Panc1 (cell line): ENCODE measurements at places on chromosomes 13 and 19. TPM values are rescaled to one million over a fixed set of nuclear protein-coding genes. Genes with fewer than 3 reads are reported as not detected.

DNA sequence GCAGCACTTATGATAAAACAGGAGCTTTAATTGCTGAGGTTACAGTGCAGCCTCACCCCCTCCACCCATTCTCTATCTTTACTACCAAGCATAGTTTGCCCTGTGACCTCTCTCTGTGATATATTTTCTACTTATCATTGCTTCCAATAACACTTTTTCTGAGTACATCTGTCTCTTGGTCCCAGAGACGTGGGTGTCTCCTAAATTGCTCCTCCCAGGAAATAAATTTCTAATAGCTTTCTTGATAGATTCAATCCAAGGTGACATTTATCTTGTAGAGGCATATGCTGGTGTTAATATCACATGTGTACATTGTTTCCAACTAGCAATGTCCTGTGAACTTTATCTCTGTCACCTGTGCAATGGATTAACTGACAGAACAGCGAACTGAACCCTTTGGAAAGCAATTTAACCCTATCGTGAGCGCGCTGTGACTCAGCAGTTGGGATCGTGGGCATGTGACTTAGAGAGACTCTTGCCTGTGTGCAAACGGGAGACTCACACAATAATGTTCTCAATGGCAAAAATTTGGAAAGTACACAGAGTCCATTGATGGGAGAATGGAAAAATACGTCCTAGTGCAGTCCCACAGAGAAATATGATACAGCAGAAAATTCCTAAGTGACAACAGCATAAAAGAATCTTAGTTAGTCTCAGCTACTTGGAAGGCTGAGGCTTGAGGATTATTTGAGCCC is 7.0 kb upstream of the MAP2K2 start:
- DNase-seq: no peak
- peak overlapping the region; percentile 89 for H3K27ac ChIP-seq
- peak overlapping the region; percentile 28 for H3K4me3 ChIP-seq
- no peaks in the 10 kb centered on the region for H3K27me3 ChIP-seq

DNA sequence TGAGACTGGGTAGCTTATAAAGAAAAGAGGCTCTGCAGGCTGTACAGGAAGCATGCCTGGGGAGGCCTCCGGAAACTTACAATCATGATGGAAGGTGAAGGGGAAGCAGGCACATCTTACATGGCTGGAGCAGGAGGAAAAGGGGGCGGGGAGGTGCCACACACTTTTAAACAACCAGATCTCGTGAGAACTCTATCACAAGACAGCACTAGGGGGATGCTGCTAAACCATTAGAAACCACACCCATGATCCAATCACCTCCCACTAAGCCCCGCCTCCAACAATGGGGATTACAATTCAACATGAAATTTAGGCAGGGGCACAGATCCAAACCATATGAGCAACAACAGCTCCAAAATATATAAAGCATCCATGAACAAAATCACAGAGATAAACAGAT is 46.5 kb upstream of the GTF2F2 start:
- no peak overlapping the region for H3K27ac ChIP-seq
- no peaks in the 10 kb centered on the region for H3K4me1 ChIP-seq
- H3K27me3 ChIP-seq: no peaks in the 10 kb centered on the region
- DNase-seq: no peak
- H3K4me3 ChIP-seq: no peak overlapping the region
- no peaks in the 10 kb centered on the region for H3K36me3 ChIP-seq

FSD1 gene
- 12.1 TPM for total RNA-seq

CXCL17 gene
- not detected for total RNA-seq

GRCh38 chr13:23652909-23653726 is 82.9 kb downstream of the TNFRSF19 start:
- H3K4me3 ChIP-seq: no peak overlapping the region
- H3K27me3 ChIP-seq: no peaks in the 10 kb centered on the region; the same call in 1 of the 2 replicates
- no peak for DNase-seq
- H3K27ac ChIP-seq: no peak overlapping the region
- H3K36me3 ChIP-seq: no peaks in the 10 kb centered on the region

DNA sequence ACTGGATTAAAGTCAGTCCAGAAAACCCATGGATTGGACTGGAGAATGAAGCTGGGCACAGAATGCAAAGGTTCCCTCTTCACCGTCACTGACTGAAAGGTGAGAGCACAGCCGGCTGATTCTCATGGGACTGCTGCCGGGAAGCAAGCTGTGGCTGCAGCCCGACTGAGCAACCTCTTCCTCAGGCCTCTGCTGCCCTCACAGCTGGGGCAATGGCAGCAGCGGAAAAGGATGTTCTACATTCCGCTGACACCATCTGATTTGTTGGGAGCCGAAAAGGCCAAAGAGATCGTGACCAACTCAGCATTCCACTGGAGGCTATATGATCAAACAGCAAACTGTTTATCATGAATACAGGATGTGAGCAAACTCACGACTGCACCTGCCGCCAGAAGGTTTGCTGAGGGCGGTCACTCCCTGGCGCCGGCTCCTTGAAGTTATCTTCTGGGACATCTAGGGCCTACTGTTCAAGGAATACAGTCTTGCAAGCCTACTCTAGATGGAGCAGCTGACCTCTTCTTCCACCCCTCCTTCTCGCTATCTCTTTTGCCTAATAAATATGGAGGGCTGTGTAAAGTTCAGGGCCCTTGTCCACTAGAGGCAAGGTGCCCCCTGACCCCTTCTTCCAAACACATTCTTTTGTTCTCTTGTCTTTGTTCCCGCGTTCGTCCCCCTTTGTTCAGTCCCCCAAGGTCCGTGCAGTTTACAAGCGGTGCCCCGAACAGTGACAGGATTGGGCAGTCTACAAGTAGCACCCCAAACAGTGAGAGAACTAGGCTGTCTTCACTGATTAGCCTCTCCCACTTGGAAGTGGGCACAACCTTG is 19.6 kb upstream of the SIGLEC6 start:
- no peak for DNase-seq
- no peak overlapping the region for H3K27ac ChIP-seq
- no peaks in the 10 kb centered on the region for H3K36me3 ChIP-seq
- H3K27me3 ChIP-seq: 0 out of 2 replicates have a peak, but pooled peaks cover 2% of the 10 kb centered on the region
- H3K4me3 ChIP-seq: no peak overlapping the region

DNA sequence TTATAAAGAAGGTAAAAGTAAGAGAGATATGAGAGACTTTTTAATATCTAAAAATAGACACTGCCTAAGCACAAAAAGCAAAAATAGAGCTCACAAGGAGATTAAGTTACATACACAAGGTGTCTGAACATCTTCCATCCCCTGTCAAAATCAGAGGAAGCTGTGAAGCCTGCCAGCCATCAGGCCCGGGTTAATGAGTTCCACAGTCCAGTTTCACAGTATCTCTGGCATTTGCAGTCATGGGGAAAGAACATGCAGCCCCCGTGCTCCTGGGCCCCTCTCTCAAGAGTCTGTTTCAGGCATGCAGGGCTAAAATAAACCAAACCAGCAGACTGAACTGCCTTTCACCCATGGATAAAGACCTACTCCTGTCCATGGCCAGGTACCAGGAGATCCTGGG is 79.2 kb downstream of the TBC1D4 start:
- H3K4me1 ChIP-seq: no peaks in the 10 kb centered on the region
- H3K4me3 ChIP-seq: no peak overlapping the region
- H3K27ac ChIP-seq: no peak overlapping the region
- H3K27me3 ChIP-seq: no peaks in the 10 kb centered on the region
- DNase-seq: no peak
- H3K36me3 ChIP-seq: no peaks in the 10 kb centered on the region; the same call in 1 of the 2 replicates

PTH2 gene
- total RNA-seq: not detected
